ENCODE measurements at places on chromosomes 16 and 17.

DNA sequence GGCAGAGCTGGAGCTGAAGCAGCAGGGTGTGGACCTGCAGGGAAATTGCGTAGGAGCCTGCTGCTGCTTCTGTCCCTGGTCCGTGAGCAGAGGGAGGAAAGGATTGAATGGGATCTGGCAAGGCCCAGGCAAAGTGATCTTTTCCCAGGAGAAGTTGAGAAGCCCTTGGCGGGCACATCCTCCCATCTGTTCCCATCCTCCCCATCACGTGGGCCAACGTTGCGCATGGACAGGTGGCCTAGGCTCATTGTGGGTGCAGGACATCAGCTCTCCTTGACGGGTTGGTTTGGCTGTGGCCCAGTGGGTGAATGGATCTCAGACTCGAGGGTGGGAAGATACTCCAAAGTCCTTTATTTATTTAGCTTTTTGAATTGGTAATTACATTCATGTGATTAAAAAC, 29.4 kb upstream of the POLR3E start:
- DNase-seq = no peak

GRCh38 chr16:17343728-17344127, 127.0 kb downstream of the XYLT1 start:
- no peak for DNase-seq

GRCh38 chr17:74957935-74958740, 14.4 kb downstream of the HID1 start:
- peak; percentile 85 for DNase-seq

GRCh38 chr17:61409301-61410112, 9.9 kb downstream of the TBX2 start:
- DNase-seq = peak; percentile 75

GRCh38 chr16:68444056-68444657, 4.2 kb downstream of the SMPD3 start:
- DNase-seq = peak; percentile 47

- DNase-seq = peak; percentile 78
Measured at GRCh38 chr16:424033-424622, 1.3 kb upstream of the RAB11FIP3 start.

DNA sequence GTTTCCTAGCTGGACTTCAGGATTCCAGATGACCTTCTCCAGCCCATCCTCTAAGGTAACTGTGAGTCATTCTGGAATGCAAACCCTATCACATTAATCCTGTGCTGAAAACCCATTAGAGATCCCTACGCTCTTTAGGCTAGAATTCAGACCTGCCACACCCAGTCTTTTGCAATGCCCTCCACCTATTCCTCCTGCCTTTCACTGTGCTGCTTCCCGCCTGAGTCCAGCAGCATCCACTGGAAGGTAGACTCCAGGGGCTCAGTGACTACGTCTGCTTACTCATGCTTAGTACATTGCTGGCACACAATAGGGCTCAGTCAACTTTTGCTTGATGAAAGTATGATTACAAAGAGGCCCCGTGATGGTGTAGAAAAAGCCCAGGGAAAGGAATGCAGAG, 121.1 kb downstream of the SPACA3 start:
- no peak for DNase-seq

- peak; percentile 55 for DNase-seq
Measured at GRCh38 chr17:75404731-75405364, 630 bp downstream of the GRB2 start.

DNA sequence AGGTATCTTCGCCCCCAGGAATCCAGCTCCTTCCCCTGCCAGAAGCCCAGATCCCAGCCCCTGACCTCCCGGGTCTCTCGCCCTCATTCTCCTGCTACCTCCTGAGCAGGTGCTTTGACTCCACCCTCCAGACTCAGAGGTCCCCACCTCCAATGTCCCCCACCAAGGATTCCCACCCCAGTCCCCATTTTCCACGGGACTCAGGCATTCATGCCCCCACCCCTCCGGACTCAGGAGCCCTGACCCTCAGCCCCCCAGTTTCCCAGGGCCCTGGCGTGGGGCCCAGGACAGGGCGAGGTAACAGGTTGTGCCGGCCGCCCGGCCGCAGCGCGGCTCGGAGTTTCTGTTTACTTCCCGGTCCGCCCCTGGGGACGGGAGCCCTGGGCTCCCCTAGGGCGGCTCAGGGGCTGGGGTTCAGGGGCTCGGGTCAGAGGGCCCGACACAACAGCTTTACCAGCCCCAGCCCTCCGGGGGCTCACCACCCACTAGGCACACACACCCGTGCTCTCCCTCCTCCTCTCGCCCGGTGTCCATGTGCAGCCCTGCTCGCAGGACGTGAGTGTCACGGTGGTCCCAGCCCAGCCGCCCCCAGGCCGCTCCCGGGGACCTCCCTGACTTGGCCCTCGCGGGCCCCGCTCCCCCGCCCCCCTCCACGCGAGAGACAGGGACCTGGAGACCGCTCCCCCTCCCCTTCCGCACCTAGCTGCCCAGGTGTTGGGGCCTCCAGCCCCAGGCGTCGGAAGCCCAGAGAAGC, 595 bp downstream of the BICDL2 start:
- no peak for DNase-seq

- DNase-seq = no peak
Measured at GRCh38 chr16:46937536-46937935, 35.9 kb downstream of the DNAJA2 start.

DNA sequence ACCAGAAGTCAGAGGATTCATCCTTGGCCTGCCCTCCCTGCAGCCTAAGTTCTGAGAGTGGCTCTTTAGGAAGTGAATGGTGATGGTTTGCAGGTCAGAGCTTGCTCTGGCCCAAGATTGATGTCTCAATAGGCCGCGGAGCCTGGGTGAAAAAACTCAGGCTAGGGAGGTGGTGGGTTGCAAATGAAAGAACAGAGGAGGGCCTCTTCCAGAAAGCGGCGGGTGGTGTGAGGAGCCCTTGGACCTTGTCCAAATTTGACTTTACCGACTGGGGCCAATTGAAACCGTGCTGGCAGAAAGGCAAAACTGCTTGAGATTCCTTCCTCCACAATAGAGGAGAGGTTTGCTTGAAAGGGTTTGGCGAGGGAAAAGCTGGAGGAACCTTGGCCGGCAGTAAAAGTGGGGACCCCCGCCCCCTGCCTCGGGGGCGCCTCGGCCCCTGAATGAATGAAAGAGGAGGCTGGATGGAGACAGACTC, 331.3 kb downstream of the SEC14L1 start:
- DNase-seq = peak; percentile 65

- peak; percentile 91 for DNase-seq
Measured at GRCh38 chr17:63406689-63407330, 39.3 kb downstream of the CYB561 start.

GRCh38 chr17:68910251-68910705, 44.9 kb downstream of the ABCA8 start:
- DNase-seq = peak; percentile 61

Measured in testis (tissue), 5 donors.